ENCODE measurements at places on chromosomes 1 and 21.

- DNase-seq: no peak
Observed at GRCh38 chr1:62218604-62219003, 24.0 kb downstream of the L1TD1 start.

GRCh38 chr1:172401892-172402291 is 18.6 kb upstream of the C1orf105 start:
- DNase-seq: no peak

DNA sequence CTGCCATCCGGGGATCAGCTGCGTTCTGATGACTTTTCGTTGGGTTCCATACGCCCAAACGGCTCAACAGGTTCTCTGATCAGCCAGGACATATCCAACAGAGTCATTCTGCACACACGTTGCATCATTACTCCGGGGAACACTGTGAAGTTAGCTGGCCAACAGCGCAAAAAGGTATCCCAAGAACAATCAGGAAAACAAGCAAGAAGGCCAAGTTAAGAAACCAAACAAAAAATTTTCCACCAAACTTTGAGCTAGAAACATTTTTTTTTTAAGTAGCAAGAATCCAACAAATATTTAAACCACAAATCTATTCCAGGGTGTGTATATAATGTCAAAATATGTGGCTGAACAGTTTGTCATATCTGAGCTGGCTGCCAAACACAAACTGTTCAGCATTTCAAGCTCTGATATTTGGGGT is 29.2 kb downstream of the NID1 start:
- no peak for DNase-seq

DNA sequence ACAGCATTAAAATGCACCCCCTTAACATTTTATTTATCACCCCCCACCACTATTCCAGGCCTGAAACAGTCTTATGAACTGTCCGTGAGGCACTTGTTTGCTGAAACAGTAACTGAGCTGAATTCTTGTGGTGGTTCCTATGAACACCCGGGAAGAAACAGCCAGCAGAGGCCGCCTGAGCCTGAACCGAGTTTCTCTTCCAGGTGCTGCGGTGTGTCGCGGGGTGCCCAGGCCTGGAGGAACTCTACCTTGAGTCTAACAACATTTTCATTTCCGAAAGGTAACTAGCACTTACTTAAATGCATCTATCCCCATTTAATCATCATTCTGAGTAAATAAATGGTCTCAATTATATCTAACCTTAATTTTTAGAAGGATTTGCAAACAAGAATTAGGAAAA is 66.8 kb downstream of the TBCE start:
- no peak for DNase-seq

DNA sequence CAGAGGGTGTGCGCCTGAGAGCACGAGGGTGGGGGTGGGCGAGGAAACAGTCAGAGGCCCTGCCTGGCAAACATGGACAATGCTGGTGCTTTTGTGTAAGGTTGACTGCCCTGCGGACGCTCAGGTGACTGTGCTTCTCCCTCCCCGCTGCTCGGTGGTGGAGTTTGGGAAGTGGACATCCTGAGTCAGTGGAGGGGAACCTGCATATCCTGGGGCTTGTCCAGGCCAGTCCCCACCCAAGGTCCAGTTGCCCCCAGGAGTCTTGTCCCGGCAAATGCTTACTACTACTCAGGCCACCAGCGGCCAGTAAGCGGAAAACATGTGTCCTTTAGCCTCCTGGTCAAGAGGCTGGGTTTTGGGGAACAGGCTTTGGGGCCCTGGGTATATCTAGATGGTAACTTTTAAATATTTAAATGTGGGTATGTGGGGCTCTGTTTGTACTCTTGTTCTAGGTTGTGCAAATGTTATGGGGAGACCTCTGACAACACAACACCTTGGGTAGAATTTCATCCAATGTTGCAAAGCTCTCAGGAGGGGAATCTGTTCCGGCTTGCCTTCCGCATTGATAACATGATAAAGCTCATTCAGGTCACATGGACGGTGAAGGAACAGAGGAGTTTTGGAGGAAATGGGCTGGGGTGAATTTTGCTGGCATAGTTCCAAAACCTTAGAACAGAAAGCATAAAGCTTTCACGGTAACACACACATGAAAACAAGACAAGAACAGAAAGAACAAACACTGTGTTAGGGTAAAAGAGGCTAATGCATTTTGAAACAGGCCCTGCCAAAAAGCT is 364.9 kb downstream of the PRDM2 start:
- no peak for DNase-seq

DNA sequence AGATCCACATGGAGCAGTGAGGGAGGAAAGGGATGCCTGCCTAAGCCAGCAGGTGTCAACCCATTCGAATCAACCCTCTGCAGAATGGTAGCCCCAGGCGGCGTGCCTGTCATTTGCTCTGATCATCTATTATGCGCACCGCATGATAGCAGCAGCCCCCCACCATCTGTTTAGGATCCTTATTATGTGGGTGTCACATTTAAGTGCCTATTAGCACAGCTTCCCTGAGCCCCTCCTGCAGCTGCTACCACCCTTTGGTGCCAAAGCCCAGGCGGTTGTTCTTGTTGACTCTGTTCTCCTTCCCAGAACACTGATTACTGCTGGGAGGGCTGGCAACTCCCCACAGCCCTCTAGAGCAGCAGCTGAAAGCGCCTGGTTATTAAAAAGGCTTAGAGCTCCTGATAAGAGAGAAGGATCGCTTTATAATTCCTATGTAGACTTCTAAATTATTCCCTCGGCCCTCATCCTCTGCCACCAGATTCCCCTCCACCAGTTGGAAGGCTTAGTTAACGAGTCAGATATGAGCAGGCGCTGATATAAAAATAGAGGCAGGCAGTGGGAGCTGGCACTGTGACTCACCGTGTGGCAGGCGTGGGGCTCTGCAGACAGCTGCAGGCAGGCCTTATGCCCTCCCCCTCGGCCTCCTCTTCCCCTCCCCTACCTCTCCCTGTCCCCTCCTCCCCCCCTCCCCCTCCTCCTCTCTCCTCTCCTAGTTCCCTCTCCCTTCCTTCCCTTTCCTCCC is 23.0 kb downstream of the ACTA1 start:
- no peak for DNase-seq

DNA sequence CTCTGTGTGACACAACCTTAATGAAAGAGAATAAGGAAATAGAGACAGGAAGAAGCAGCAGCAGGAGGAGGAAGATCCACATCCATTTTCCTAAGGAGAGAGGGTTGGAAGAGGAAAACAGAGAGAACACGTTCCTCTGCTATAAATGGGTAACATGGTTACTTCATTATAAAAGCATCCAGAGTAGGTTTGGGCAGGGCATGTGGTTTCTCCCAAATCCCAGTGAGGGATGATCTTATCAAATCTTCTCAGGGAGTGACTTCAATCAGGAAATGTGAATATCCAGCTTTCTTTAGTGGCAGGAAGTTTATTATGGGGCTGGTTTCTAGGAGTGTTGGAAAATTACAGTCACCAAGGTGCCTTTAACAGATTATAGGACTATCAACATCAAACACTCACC is 11.1 kb downstream of the CYP2J2 start:
- DNase-seq: no peak

- DNase-seq: no peak
Observed at GRCh38 chr21:34536820-34537219, 24.8 kb upstream of the KCNE1 start.

- no peak for DNase-seq
Observed at GRCh38 chr1:43949678-43950077, 2.9 kb downstream of the IPO13 start.

GRCh38 chr1:76680651-76681050 is 186.6 kb upstream of the ST6GALNAC5 start:
- DNase-seq: no peak
